ENCODE measurements at places on chromosomes 4 and X.
A peak's percentile ranks its signal among the peaks of the same experiment; 100 is the strongest.

GRCh38 chr4:145909281-145909715, 29.3 kb downstream of the ZNF827 start:
- DNase-seq, result no peak

GRCh38 chr4:59054086-59054485, 1943.9 kb upstream of the IGFBP7 start:
- no peak for DNase-seq

- DNase-seq, result no peak
Observed at GRCh38 chr4:157151711-157152110, 68.8 kb upstream of the GRIA2 start.

DNA sequence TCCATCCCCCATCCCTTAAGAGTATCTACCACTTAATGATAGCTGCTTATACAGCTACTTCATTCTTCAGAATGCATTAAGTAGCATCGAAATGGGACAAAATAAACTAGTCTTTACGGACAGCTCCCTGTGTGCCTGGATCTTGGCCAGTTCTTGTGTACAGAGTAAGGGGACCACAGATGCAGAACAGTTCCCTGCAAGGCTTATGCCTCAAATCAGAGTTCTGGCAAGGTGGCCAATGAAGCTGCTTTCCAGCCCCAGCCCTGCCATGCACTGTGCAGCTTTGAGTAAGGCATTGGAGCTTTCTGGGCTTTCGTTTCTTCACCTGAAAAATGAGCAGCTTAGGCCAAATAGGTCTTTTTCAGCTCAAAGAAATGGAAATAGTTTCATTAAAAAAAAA, 14.2 kb downstream of the CLNK start:
- DNase-seq, result no peak

GRCh38 chrX:30643313-30643821, 9.9 kb upstream of the GK start:
- DNase-seq, result peak; percentile 22

- DNase-seq, result no peak
Observed at GRCh38 chr4:7781366-7781765, 158.3 kb downstream of the AFAP1 start.
